ENCODE measurements at places on chromosomes 7 and 10. TPM values are rescaled to one million over a fixed set of nuclear protein-coding genes. Genes with fewer than 3 reads are reported as not detected.

DNA sequence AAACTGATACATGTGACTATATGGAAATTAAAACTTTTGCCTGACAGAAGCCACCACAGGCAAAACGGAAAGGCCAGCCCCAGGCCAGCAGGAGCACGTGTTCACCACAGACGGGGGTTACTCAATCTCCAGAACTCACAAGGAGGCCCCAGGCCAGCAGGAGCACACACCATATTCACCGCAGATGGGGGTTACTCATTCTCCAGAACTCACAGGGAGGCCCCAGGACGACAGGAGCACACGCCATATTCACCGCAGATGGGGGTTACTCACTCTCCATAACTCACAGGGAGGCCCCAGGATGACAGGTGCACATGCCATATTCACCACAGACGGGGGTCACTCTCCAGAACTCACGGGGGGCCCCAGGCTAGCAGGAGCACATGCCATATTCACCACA is 61.5 kb downstream of the NKX6-2 start:
- H3K27me3 ChIP-seq: no peaks in the 10 kb centered on the region
- H3K4me1 ChIP-seq: no peaks in the 10 kb centered on the region
- DNase-seq: no peak
- no peak overlapping the region for H3K27ac ChIP-seq

DNA sequence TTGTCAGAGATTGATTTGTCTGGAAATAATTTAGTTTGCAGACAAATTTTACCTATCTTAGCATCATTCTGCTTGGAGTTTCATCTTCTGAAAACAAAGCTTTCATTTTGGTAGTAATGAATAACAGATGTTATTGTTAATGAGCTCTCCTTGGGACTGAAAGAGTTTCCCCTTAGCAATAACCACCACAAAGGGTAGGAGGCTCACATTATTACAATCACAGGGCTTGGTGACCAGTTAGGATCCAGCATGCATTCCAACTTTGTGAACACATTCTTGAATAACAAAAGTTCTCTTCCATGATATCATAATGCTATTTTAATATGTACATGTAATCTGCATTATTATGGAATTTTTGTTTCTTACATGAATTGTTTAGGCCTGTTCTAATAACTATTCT is 148.8 kb upstream of the VWC2 start:
- H3K36me3 ChIP-seq: no peaks in the 10 kb centered on the region
- no peak for DNase-seq
- no peak overlapping the region for H3K4me3 ChIP-seq
- H3K4me1 ChIP-seq: no peaks in the 10 kb centered on the region
- H3K27ac ChIP-seq: no peak overlapping the region

DNA sequence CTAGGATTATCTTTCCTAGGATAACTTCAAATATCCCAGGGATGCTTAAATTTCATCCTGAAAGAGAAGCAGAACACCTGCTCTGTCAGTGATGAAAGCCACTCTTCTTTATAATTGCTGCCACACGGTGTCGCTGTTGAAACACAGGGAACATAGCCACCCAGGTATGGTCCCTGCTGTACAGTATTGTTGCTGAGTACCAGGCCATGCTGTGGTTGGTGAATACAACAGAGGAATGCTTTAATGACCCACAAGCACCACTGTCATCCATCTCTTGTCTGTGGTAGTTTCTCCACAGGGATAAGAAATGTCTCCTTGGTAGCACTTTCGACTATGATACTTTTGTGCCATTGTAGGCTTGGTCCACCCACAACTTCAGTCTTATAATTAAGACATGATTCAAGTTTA is 70.6 kb upstream of the STARD3NL start:
- H3K27ac ChIP-seq: no peak overlapping the region
- no peaks in the 10 kb centered on the region for H3K4me1 ChIP-seq
- peaks cover 8% of the 10 kb centered on the region for H3K27me3 ChIP-seq
- H3K4me3 ChIP-seq: no peak overlapping the region

DNA sequence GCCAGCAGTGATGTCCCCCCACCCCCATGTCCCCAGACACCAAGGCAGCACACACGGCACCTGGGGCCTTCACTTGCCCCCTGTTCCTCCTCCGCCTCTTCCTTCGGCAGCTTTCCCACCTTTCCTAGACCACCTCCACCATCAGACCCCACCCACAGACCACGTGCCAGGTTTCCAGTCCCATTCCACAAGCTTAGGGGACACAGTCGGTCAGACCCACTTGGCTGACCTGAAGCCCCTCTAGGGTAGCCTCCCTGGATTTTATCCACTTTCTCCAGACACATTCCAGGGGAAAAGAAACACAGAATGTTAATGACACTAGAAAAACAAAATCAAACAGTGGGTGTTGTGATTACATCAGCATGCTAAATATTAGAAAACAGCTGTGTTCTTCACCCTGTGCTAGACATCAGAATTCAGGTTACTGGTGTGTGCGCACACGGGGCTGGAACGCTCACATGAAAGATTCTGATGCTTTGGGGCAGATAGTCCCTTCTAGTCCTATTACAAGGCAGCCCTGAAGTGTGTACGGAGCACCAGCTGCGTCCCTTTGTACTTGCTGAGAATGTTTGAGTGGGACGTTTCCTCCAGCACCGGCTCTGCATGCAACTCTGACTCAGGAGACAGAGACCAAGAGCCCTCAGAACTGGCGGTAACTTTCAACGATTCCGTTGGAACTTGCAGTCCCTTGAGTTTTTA is 75.5 kb upstream of the PPP2R2D start:
- H3K27me3 ChIP-seq: peaks cover 6% of the 10 kb centered on the region
- no peak for DNase-seq
- H3K4me3 ChIP-seq: no peak overlapping the region
- H3K36me3 ChIP-seq: no peaks in the 10 kb centered on the region
- no peaks in the 10 kb centered on the region for H3K4me1 ChIP-seq

GRCh38 chr7:158353606-158354570 is 233.7 kb downstream of the PTPRN2 start:
- no peak overlapping the region for H3K4me3 ChIP-seq
- peaks cover 2% of the 10 kb centered on the region for H3K27me3 ChIP-seq
- no peaks in the 10 kb centered on the region for H3K4me1 ChIP-seq

Gene NPC1L1
- not detected for total RNA-seq

DNA sequence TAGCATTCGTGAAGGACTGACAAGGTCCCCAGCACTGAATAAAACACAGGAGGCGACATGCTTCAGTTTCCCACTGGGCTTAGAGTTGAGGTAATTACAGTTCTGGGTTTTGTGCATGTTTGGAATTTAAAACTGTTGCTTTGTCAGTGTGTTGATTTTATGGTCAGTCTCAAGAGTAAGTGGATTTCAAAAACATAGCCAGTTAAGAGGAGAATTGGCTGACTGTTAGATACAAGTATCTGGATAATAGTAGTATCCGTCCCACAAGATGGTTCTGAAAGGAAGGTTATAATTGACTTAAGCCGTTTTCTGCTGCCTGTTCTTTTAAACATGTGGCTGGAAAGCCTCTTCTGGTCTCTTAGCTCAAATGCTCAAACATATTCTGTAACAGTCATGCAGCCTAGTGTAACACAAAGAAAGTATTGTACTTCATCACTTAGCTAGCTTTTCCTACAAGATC is 170.9 kb downstream of the POLR1F start:
- no peaks in the 10 kb centered on the region for H3K27me3 ChIP-seq
- H3K27ac ChIP-seq: no peak overlapping the region
- DNase-seq: no peak
- no peaks in the 10 kb centered on the region for H3K36me3 ChIP-seq

- H3K27me3 ChIP-seq: peaks cover 10% of the 10 kb centered on the region
- no peaks in the 10 kb centered on the region for H3K4me1 ChIP-seq
- H3K27ac ChIP-seq: no peak overlapping the region
- no peaks in the 10 kb centered on the region for H3K36me3 ChIP-seq
- no peak for DNase-seq
- no peak overlapping the region for H3K4me3 ChIP-seq
Measured at GRCh38 chr10:33631991-33632390, 297.5 kb upstream of the NRP1 start.

Gene CPA1
- total RNA-seq: not detected

Gene CHCHD3
- total RNA-seq: 62.0 TPM

DNA sequence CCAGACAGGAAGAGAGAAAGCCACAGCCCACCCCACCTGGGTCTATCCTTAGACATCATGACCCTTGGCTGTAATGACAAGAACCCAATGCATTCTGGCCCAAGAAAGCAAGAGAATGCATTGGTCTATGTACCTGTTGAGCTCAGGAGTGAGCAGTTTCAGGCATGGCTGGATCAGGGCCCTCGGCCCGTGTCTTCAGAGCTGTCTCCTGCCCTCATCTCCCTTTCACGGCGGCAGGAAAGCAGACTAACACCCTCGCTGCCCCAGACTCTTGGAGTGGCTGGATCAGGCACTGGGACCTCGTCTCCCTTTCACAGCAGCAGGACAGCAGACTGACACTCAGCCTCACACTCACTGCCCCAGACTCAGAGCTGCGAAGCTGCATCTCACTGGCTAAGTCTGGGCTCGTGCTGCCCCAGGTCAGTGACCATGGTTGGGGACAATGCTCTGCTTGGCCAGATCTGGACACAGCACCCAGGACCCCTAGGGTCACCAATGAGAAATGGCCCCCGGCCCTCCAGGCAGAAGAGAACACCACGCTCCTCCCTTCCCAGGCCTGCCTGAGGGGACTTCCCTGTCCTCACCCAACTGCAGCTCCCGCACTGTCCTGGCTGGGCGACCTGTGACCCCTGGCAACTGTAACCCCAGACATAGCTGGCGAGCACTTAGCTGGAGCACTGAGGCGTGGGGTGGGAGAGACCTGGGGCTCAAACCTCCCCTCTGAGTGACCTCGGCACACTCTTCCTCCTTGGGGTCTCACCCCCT is 12.9 kb upstream of the PDGFA start:
- H3K36me3 ChIP-seq: no peaks in the 10 kb centered on the region
- no peak for DNase-seq
- peaks cover 2% of the 10 kb centered on the region for H3K4me1 ChIP-seq
- H3K27ac ChIP-seq: no peak overlapping the region
- no peak overlapping the region for H3K4me3 ChIP-seq

Gene KLF14
- total RNA-seq: not detected

GRCh38 chr10:49335364-49335972 is 36.5 kb downstream of the C10orf71 start:
- H3K4me3 ChIP-seq: no peak overlapping the region
- DNase-seq: no peak
- peaks cover 2% of the 10 kb centered on the region for H3K4me1 ChIP-seq
- H3K36me3 ChIP-seq: peaks cover 5% of the 10 kb centered on the region
- no peak overlapping the region for H3K27ac ChIP-seq

DNA sequence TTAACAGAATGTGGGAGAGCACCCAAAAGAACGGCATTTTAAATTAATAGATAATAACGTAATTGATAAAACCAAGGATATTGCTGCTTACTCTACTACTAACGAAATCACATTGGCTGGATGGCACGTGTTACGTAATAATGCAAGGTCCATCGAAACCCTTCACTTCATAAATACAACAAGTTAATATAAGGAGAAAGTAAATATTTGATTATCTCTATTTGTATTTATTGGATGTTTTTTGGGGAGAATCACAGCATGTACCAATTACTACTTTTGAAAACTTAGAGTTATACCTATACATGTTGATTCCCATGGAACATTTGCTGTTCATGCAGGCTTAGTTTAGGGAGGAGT is 1.6 kb downstream of the PRKG1 start:
- peaks cover 41% of the 10 kb centered on the region for H3K27me3 ChIP-seq
- peaks cover 15% of the 10 kb centered on the region for H3K4me1 ChIP-seq
- no peak for DNase-seq
- H3K36me3 ChIP-seq: no peaks in the 10 kb centered on the region

DNA sequence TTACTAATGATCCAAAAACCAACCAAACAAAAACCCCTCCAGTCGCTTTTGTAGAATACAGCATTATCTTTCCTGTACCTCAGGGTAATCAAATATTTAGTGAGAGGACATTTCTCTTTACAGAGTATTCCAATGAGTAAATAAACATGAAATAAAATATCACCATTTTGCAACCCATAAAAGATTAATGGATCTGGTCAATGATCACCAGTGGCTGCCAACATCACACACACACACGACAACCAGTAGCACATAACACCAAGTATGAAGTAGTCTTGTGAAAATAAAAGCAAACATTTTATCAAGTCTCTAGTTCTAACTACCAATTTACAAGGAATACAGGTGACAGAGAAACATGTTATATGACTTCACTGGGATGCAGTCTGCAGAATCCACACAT is 188.6 kb upstream of the IMMP2L start:
- H3K27me3 ChIP-seq: no peaks in the 10 kb centered on the region
- no peak overlapping the region for H3K27ac ChIP-seq
- no peak for DNase-seq
- H3K4me3 ChIP-seq: no peak overlapping the region

DNA sequence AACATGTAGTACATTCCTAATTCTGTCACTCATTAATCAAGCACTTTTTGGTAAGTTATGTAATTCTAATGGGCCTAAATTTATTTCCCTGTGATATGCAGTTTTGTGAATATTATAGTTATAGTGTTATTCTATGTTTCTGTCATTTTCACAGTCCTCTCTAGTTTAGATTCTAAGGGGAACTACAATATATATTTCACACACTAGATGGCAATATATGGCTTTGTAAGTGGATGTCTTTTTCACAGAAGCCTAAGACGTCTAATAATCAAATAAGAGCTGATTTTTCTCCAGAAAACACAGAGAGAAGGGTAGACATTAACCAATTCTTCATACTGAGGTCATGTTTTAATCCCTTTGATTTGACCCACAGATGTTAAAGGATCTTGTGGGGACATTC is 18.0 kb downstream of the RNLS start:
- no peaks in the 10 kb centered on the region for H3K4me1 ChIP-seq
- H3K36me3 ChIP-seq: no peaks in the 10 kb centered on the region
- DNase-seq: no peak
- no peak overlapping the region for H3K4me3 ChIP-seq

Gene PRR15
- total RNA-seq: not detected

Gene GPNMB
- total RNA-seq: 0.54 TPM

Gene MINDY4
- 1.4 TPM for total RNA-seq

GRCh38 chr10:111973306-111973705 is 210.3 kb downstream of the GPAM start:
- H3K27ac ChIP-seq: no peak overlapping the region
- H3K27me3 ChIP-seq: no peaks in the 10 kb centered on the region
- no peaks in the 10 kb centered on the region for H3K36me3 ChIP-seq
- no peak for DNase-seq
- H3K4me3 ChIP-seq: no peak overlapping the region
- no peaks in the 10 kb centered on the region for H3K4me1 ChIP-seq

Gene ITPRID1
- total RNA-seq: not detected

- no peak overlapping the region for H3K27ac ChIP-seq
- peak overlapping the region; percentile 47 for H3K4me3 ChIP-seq
- DNase-seq: peak; percentile 28
- no peaks in the 10 kb centered on the region for H3K36me3 ChIP-seq
- H3K4me1 ChIP-seq: peaks cover 9% of the 10 kb centered on the region
Measured at GRCh38 chr7:132577206-132578049, 1.2 kb upstream of the PLXNA4 start.

- no peaks in the 10 kb centered on the region for H3K4me1 ChIP-seq
- DNase-seq: no peak
- H3K27me3 ChIP-seq: no peaks in the 10 kb centered on the region
Measured at GRCh38 chr10:125886914-125887512, 5.9 kb upstream of the DHX32 start.

GRCh38 chr7:121195874-121196273 is 132.9 kb upstream of the WNT16 start:
- no peaks in the 10 kb centered on the region for H3K4me1 ChIP-seq
- H3K27ac ChIP-seq: no peak overlapping the region
- DNase-seq: no peak
- peaks cover 7% of the 10 kb centered on the region for H3K27me3 ChIP-seq
- H3K36me3 ChIP-seq: no peaks in the 10 kb centered on the region

GRCh38 chr10:126373147-126373546 is 15.1 kb downstream of the ADAM12 start:
- no peaks in the 10 kb centered on the region for H3K4me1 ChIP-seq
- no peak for DNase-seq
- no peak overlapping the region for H3K27ac ChIP-seq
- H3K36me3 ChIP-seq: no peaks in the 10 kb centered on the region
- H3K4me3 ChIP-seq: no peak overlapping the region

Measured in activated naive CD4-positive, alpha-beta T cell treated with anti-CD3 and anti-CD28 coated beads for 36 hours (primary cell).